ENCODE measurements at places on chromosomes 3 and 15.

GRCh38 chr3:157518881-157519280 lies 15.7 kb upstream of the VEPH1 start:
- DNase-seq = no peak

DNA sequence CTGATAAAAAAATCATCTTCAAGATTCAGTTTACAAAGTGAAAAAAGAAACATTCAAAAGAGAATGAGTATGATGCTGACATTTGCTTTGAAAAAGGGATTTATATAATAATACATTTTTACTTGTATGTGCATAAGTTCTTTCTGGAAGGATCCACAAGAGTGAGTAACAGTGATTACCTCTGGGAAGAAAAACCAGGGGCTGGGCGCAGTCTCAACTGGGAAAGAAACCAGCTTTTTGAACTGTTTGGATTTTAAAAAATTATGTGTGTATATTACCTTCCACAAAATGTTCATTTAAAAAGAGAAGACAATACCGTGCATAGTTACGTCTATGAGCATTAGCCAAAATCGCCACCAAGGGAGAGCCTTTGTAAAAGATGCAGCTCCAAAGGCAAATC lies 1.3 kb downstream of the CLEC3B start:
- DNase-seq = no peak

DNA sequence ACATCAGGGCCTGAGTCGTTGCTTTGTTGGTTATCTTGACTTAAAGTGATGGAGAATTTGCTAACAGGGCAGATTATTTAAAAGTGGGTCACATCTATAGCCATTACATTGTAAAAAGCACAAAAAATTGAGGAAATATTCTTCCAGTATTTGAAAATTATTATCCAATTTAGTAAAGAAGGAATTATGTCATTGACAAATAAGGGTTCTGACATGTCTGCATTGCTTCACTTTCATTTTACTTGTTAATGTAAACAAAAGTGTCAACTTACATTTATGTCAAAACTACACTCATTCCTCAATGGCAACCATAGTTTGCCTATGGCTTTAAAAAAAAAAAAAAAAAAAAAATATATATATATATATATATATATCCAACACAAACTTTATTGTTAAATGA lies 3.4 kb upstream of the PARP14 start:
- no peak for DNase-seq

DNA sequence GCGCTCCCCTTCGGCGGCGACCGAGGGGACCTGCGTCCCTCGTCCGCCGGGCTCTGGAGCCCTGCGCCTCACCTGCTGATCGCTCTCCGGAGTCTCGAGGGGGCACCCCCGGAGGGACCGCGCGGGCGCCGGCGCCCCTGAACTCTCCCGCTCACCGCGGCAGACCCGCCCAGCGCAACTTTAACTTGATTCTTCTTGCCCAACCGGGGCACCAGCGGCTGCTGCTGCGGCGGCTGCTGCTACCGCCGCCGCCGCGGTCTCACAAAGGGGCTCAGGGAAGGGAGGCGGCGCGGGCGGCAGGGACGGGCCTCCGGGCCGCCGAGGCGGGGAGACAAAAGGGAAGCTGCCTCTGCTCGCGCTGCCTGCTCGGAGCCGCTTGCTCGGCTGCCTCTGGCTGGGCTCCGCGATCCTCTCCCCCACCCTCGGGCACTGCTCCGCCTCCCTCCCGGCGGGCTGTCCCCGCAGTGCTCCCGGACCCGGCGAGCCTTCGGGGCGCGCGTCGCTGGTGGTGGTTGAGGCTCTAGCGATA lies at the start of gene PPM1L:
TSS of gene PPM1L (plus strand) at position 456 of the 529 bp plus-strand sequence.
- peak; percentile 84 for DNase-seq

GRCh38 chr15:95921404-95921803 lies 409.1 kb upstream of the NR2F2 start:
- no peak for DNase-seq

DNA sequence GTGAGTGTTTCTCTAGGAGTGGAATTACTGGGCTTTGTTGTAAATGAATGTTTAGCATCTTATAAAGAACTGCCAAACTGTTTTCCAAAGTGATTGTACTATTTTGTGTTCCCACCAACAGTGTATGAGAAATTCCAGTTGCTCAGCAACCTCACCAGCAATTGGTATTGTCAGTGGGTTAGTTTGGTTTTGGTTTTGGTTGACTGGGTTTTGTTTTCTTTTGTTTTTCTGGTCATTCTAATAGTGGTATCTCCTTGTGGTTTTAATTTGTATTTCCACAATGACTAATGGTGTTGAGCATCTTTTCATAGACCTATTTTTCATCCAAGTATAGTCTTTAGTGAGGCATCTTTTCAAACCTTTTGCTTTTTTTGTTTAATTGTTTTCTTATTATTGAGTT lies 27.1 kb downstream of the FILIP1L start:
- DNase-seq = no peak

- no peak for DNase-seq
Observed at GRCh38 chr3:15889936-15890335, 92.2 kb upstream of the ANKRD28 start.

DNA sequence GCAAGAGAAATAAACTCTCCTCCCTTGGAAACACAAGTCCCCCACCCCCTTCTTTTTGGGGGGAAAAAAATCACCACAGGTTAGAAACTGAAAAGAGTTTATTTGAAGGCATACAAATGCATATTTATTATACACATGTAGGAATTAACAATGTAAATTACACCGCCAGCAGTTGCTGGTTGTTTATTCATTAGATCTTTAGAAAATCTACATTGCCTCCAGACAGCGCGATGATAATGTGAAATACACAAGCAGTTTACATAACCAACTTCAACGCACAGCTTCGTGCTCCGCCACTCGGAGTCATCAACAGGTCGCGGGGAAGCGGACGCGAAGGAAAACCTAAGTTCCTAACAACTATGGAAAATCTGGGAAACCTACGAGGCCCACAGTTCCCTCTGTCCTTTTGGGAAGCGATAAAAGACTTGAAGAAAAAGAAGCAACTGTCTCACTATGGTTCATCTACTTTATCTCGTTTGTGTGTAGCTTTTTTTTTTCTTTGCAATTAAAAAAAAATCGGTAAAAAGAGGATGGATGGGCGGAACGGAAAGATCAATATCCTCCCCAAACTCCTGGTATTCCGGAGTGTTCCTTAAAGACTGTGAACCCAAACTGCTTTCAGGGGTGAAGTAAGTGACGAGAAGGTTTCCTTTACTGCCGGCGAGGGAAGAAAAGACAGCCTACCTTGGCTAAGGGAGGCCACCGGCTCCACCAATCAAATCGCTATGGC lies 8.4 kb upstream of the FOXB1 start:
- DNase-seq = no peak

GRCh38 chr3:178849199-178849910 lies 222.3 kb downstream of the ZMAT3 start:
- DNase-seq = no peak

- no peak for DNase-seq
Observed at GRCh38 chr3:127728417-127729015, 55.8 kb downstream of the ABTB1 start.

DNA sequence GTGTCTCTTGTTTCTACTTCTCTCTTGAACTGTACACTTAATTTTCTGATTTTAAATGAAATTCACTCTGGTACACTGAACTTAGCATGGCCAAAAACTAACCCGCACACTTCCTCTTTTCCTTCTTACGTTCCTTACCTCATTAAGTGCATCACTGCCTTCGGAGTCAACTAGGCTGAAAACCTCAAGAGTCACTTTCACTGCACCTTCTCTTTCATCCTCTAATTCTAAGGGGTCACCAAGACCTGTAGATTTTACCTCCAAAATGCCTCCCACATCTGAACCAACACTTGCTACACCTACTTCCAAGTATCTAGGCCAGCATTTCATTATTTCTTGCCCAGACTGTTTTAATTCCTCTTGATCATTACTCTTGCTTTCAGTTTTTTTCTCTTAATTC lies 6.6 kb downstream of the CBLB start:
- DNase-seq = peak; percentile 66

- no peak for DNase-seq
Observed at GRCh38 chr3:187267306-187267705, 24.2 kb downstream of the MASP1 start.

- no peak for DNase-seq
Observed at GRCh38 chr3:127480196-127480954, 110.2 kb downstream of the TPRA1 start.

DNA sequence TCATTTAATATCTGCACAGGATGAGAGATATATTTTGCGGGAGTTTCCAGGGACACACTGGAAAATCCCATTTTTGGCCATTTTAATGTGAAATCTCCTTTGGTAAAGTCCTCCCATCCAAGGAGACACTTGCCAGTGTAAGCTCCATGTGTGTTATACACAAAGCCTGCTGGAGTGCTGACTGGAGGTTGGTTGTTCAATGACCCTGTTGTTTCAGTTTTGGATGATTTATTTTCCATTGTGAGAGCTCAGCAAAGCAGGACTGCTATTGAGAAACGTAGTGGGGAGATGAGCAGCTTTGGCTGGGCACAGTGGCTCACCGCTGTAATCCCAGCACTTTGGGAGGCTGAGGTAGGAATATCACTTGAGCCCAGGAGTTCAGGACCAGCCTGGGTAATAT lies 127.7 kb downstream of the NUP210 start:
- no peak for DNase-seq

DNA sequence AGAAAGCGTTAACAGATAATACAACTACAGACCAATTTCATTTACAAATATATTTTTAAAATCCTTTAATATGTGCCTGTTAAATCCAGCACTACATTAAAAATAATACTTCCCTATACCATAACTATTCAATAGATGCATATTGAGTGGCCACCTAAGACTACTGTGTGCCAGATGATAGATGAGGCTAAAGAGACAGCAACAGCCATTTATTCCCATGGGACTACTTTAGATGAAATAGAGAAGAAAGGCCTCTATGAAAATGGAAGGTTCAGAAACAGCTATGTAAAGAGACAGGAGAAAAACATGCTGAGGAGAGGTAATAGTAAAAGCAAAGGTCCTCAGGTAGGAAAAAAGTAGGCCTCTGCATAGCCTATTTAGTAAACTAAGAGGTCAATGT lies 358.1 kb downstream of the ULK4 start:
- no peak for DNase-seq

- DNase-seq = no peak
Observed at GRCh38 chr15:80709542-80709941, 14.4 kb downstream of the ABHD17C start.

DNA sequence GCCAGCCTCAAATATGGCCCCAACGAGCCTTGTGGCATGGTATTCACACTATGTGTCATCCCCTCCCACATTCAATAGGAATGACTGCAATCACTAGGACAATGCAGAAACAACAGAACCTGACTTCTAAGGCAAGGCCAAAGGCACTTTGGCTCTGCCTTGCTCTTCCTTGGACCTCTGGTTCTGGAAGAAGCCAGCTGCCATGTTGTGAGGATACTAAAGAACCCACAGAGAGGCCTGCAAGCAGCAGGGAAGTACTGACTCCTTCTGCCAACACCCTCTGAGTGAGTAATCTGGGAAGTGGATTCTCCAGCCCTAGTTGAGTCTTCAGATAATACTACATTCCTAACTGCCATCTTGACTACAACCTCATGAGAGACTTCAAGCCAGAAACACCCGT lies 64.7 kb downstream of the ADAMTS9 start:
- no peak for DNase-seq

GRCh38 chr3:45792036-45792435 lies 4.3 kb downstream of the SLC6A20 start:
- no peak for DNase-seq

DNA sequence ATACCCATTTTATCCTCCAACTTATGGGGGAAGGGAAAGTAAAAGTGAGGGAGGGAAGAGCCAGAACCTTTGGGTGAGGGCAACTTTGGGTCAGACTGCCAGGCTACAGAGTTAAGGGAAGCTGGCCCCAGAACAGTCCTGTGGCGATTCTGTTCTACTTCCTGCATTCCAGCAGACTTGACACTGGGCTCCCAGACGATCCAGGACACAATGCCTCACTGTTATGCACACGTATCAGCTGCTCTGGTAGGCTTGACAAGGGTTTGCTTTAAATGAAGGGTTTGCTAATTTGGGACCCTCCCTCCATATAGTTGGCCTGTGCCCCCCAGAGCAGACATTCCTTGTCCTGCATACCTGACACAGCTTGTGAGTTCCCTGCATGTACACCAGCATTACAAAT lies 10.7 kb downstream of the GORASP1 start:
- DNase-seq = no peak

DNA sequence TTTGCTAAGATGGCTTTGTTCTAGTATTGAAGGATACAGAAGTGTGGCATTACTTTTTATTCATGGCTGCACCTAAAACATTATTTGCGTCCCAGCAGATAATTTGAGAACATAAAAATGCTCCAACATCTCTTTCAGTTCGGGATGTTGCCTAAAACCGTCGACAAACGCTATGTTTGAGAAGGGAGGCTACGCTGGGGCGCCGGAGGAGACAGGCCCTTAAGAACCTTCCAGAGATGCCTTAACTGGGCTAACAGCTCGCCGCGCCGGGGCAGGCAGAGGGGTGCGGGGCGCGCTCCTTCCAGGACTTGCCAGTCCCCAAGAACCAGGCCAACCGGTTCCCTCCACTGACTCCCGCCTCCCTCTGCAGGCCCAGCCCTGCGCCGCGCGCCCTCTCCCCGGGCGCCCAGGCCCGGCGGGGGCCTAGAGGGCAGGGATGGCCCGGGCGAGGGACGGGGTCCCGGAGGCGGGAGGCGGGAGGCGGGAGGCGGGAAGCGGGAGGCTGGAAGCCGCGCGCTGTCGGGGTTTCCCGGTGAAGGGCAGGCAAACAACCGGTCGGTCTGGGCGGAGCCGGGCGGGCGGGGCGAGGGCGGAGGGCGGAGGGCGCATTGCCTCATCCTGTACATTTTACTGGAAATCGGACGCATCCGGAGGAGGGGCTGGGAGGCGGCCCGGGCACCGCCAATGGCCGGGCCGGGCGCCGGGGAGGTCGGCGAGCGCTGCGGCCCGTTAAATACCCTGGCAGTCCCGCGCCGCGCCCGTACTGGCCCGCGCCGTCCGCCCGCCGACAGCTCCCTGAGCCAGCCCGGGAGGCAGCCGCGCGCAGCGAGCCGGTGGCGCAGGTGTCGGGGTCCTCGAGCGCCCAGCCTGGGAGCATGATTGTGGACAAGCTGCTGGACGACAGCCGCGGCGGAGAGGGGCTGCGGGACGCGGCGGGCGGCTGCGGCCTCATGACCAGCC lies at the start of gene NFKBIZ:
TSS of gene NFKBIZ (plus strand) at position 761 of the 960 bp plus-strand sequence. CDS start at position 876, 115 bp downstream.
- DNase-seq = peak; percentile 85

- no peak for DNase-seq
Observed at GRCh38 chr3:40645883-40646282, 121.1 kb downstream of the ZNF621 start.
